Kidney tubule cell (primary cell): ENCODE measurements at places on chromosomes 3 and 15.

GRCh38 chr3:155641956-155642355, 102.9 kb downstream of the PLCH1 start:
- DNase-seq: no peak

- no peak for DNase-seq
Observed at GRCh38 chr15:36814708-36815107, 235.3 kb downstream of the CDIN1 start.

GRCh38 chr3:162332344-162332743, 835.7 kb downstream of the OTOL1 start:
- no peak for DNase-seq

- no peak for DNase-seq
Observed at GRCh38 chr3:149307435-149307783, 26.0 kb downstream of the TM4SF18 start.

- DNase-seq: peak; percentile 74
Observed at GRCh38 chr15:76107169-76107568, 47.4 kb downstream of the TMEM266 start.

GRCh38 chr3:160257606-160258005, 32.4 kb downstream of the C3orf80 start:
- no peak for DNase-seq

DNA sequence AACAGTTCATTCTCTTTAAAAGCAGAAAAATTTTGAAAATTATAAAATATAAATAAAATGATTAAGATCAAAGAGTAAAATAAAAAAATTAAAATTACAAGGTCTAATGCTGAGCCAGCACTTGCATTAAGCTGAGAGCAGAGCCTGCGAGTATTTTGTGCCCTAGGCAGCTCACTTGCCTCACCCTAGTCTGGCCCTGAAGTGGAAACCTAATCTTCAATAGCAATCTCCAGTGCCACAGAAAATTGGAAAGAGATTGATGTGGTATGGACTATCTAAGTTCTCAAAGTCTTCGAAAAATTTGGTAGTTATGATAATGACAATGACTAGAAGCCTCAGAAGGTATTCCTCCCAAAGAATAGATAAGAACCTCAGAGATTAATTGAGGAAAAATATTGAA, 459.4 kb upstream of the CBLB start:
- no peak for DNase-seq

DNA sequence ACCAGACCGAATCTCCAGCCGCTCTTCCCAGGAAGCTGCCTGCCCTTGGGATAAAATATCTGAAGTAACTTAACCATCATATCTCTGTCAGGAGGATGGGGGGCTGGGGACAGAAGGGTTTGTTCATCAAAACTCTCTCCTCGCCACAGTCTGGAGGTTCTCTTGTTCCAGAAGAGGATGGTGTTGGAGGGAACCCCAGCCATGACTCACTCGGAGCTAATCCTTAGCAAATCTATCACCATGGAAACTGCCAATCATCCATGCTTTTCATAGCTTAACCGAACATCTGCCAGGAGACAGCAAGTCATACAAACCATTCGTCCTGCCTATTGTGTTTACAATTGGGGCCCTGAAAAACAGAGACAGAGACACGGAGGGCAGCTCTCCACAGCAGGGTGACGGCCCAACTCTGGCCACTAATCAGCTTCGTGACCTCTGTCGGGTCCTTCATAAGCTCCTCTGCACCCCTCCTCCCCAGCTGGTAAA, 73.8 kb upstream of the HEG1 start:
- DNase-seq: peak; percentile 80

- DNase-seq: no peak
Observed at GRCh38 chr3:112117841-112118571, 15.0 kb downstream of the GCSAM start.
